ENCODE measurements at places on chromosomes 13 and 19. TPM values are rescaled to one million over a fixed set of nuclear protein-coding genes. Genes with fewer than 3 reads are reported as not detected.

MCEMP1 gene
- 0.28 TPM for polyA plus RNA-seq

CYP2A7 gene
- polyA plus RNA-seq = not detected

C19orf73 gene
- polyA plus RNA-seq = 9.8 TPM

IRGC gene
- polyA plus RNA-seq = not detected

F10 gene
- polyA plus RNA-seq = 59.4 TPM

RNF225 gene
- not detected for polyA plus RNA-seq

Data from pancreas (tissue), 10 donors.